Lung (tissue), 17 donors: ENCODE measurements at places on chromosomes 1 and 21.

GRCh38 chr1:18062185-18062584, 45.4 kb upstream of the IGSF21 start:
- DNase-seq, result no peak

DNA sequence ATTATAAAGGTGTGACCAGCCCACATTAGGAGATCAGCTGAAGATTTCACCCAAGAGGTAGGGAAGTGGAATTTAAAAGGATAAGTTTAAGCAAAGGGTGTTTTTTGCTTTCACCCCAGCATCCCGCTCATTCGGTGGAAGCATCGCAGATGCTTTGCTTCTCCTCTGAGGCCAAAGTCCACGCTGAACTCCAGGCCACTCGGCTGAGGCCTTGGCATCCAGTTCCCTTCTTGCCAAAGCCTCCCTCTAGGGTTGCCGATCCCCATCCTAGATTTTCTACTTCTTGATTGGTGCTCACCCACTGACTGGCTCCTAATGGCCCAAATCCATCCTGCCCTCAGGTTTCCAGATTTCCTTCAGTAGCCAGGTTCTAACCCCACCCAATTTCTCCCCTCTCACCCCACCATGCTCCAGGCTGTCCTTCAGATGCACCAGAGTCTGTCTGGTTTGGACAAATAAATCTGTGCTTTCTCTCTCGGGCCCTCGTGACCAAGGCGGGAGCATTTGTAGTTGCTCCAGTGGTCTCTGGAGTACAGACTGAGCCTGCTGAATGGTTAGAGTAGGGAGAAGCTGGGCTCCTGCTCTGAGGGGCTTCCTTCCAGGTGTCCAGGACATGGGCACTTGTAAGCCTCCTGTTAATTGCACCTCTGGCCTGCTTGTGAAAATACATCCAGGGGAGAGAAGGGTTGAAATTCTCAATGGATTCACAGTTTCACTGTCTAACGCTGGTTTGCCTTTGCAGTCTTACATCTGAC, 193.2 kb downstream of the C1orf94 start:
- no peak for DNase-seq

DNA sequence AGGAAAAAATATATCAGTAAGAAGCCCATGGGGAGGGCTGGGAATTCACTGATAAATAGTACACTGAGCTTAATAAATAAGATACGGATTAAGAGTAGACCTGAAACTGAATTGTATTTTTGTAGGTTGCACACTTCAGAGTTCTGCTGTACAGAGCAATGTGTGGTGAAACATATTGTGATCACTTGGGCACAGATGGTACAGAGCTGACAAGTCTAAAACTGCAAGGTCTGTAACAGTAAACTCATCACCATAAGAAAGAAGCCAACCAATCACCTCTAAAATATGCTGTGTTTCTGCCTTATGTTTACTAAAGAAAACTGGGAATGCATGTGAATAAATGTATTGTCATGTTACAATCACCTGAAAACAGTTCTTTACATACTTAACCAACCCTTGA, 360.7 kb downstream of the MRPL39 start:
- DNase-seq, result no peak

DNA sequence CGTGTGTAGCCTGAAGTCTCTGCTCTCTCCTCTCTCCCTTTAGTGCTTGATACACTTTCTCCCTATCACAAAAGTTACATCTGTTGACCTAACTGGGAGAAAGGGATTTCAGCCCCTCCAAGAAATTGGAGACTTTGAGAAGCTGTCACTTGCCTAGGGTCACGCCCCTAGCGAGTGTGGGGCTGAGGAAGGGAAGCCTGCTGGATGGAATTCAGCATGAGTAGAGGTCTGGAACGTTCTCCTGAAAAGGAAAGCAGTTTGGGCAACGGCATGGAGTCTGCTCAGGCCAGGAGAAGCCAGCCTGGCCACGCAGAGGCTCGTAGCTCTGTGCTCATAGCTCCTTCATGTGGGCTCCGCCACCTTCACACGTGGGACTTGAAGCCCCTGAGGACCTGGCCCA, 22.4 kb downstream of the COL16A1 start:
- DNase-seq, result no peak

GRCh38 chr1:21451212-21451611, 11.3 kb downstream of the NBPF3 start:
- DNase-seq, result no peak

DNA sequence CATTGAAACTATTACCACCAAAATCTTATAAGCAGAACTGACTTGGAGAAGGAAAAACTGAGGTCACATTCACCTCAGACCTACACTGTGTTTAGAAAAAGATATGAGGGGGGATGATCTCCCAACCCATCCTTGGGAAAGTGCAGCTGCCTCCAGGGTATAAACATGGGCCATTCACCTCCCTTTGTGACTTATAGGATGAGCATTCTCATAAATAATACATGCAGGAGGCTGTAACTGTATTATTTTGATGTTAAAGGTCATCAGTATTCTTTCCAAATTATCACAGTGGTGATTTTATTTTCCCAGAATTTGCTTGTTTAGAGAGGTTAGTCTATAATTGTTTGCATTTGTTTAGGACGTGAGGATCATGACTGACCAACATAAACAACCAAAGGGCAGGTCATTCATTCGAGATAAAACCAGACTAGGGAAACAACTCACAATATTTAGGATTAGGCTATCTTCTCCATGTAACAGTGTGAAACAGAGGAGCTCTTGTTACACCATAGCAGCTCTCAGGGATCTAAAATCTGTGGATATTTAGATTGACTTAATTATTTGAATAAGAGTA, 109.2 kb upstream of the NR5A2 start:
- no peak for DNase-seq

GRCh38 chr1:218572050-218572449, 226.9 kb downstream of the TGFB2 start:
- no peak for DNase-seq

GRCh38 chr1:202806845-202807450, 1.3 kb downstream of the KDM5B start:
- peak; percentile 48 for DNase-seq

- peak; percentile 86 for DNase-seq
These were observed 26.1 kb upstream of the DISC1 start for GRCh38 chr1:231600458-231600976.

- DNase-seq, result no peak
These were observed 977 bp downstream of the PRPF3 start for GRCh38 chr1:150322310-150322709.

DNA sequence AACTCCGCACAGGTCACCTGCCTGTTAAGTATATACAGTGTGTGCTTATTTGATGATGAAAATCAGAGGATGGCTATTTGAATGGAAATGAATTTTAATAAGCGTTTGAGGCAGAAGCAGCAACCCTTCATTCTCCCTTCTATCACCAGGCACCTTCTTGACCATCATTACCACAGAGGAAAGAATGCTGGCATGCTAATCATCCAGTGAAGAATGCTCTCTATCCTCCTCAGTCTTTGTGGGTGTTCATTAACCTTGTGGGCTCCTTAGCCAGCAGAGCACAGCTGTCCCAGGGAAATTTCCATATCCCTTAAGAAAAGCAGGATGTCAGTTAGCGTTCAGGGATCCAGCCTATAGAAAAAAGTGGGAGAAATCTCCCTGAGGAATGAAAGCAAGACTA, 428.0 kb upstream of the CAMK1G start:
- DNase-seq, result no peak

- DNase-seq, result no peak
These were observed 9.5 kb downstream of the ITLN2 start for GRCh38 chr1:160945079-160945478.

GRCh38 chr1:223720971-223721591, 8.7 kb downstream of the CAPN2 start:
- DNase-seq, result no peak
